ENCODE measurements at places on chromosomes 2 and 18.

- DNase-seq, result no peak
Measured at GRCh38 chr2:109613081-109613921, 465 bp downstream of the SEPTIN10 start.

GRCh38 chr18:58637197-58637596 is 8.3 kb upstream of the ALPK2 start:
- no peak for DNase-seq

- DNase-seq, result no peak
Measured at GRCh38 chr2:42900289-42900891, 108.0 kb upstream of the HAAO start.

DNA sequence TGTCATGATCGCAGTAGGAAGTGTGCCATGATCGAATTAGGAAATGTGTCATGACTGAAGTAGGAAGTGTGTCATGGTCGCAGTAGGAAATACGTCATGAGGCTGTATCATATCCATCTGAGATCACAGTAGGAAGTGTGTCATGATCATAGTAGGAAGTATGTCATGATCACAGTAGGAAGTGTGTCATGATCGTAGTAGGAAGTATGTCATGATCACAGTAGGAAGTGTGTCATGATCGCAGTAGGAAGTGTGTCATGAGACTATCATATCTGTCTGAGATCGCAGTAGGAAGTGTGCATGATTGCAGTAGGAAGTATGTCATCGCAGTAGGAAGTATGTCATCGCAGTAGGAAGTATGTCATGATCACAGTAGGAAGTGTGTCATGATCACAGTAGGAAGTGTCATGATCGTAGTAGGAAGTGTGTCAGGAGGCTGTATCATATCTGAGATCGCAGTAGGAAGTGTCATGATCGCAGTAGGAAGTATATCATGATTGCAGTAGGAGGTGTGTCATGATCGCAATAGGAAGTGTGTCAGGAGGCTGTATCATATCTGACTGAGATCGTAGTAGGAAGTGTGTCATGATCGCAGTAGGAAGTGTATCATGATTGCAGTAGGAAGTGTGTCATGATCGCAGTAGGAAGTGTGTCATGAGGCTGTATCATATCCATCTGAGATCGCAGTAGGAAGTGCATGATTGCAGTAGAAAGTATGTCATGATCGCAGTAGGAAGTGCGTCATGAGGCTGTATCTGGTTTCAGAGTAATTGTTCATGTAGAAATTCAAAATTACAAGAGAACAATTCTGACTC is 56.4 kb upstream of the NFATC1 start:
- no peak for DNase-seq

GRCh38 chr18:79529296-79529695 is 133.6 kb downstream of the NFATC1 start:
- DNase-seq, result no peak

- DNase-seq, result no peak
Measured at GRCh38 chr18:3219241-3219630, 532 bp downstream of the MYOM1 start.

- DNase-seq, result no peak
Measured at GRCh38 chr18:6199777-6200176, 214.9 kb downstream of the L3MBTL4 start.

DNA sequence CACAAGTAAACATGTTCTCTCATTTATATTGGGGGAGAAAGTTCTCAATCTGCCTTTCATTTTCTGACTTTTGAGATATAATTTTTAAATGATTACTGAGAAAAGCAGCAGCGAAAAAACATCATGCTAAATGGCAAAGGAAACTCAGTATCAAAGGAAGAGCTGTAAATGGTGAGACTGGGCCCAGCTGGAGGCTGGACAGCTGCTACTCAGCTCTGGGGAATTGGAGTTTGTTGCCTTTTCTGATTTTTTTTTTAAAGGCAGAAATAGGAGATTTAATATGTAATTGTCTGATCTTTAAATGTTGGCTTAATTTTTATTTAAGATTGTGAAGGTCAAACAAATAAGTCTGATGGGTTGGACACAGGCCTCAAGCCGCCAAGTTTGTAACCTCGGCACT is 137.1 kb upstream of the TACR1 start:
- DNase-seq, result no peak

GRCh38 chr2:211996857-211997256 is 541.7 kb downstream of the ERBB4 start:
- no peak for DNase-seq

DNA sequence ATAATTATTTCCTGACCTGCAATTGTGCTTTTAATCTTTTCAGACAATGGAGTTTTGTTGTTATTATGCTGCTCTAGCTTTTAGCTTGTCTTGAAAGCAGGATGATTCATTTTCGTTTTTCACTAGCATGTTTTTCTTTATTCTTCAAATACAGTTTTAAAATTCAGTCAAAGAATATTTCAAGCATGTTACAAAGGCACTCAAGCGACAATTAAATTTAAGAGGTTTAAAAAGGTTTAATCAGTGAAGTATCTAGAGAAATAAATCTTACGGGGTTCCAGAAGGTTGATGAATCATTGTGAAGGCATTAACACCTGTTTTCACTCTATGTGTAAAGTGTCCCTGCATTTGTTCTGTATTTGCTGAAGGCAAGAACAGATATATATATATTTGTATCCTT is 390.7 kb upstream of the TMEFF2 start:
- DNase-seq, result no peak

- no peak for DNase-seq
Measured at GRCh38 chr2:31028417-31028816, 109.8 kb downstream of the GALNT14 start.

- no peak for DNase-seq
Measured at GRCh38 chr2:17479875-17480274, 38.4 kb downstream of the RAD51AP2 start.

- DNase-seq, result no peak
Measured at GRCh38 chr2:231861288-231861931, 64.8 kb downstream of the NPPC start.

- no peak for DNase-seq
Measured at GRCh38 chr2:129641371-129641770, 338.1 kb upstream of the RAB6C start.

DNA sequence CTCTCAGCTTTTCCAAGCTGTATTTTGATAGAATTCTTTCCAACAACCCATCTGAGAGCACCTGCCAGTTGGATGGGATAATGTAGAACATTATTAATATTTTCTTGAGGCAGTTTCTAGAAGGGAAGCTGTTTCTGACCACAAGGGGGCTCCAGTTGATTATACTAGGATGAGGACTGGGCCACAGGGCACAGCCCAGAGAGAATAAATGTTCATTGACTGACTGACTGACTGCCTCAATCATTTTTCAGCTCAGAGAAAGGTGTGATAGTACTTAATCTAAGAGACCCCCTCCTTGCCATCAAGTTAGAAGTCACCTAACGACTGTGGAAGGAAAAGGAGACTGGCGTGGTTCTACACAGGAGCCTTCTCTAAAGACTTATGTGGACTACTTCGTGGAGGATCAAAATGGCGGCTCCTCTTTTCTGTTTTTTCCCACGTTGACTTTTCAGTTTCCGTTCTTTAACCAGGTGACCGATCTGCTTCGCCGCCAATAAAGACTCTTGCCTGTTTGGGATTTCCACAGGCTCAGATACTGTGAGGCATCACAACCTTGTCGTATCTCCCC is 31.9 kb upstream of the CREG2 start:
- DNase-seq, result peak; percentile 48

GRCh38 chr2:134917888-134918525 is 615 bp upstream of the CCNT2 start:
- no peak for DNase-seq

GRCh38 chr2:226661789-226662545 is 137.7 kb downstream of the IRS1 start:
- no peak for DNase-seq

DNA sequence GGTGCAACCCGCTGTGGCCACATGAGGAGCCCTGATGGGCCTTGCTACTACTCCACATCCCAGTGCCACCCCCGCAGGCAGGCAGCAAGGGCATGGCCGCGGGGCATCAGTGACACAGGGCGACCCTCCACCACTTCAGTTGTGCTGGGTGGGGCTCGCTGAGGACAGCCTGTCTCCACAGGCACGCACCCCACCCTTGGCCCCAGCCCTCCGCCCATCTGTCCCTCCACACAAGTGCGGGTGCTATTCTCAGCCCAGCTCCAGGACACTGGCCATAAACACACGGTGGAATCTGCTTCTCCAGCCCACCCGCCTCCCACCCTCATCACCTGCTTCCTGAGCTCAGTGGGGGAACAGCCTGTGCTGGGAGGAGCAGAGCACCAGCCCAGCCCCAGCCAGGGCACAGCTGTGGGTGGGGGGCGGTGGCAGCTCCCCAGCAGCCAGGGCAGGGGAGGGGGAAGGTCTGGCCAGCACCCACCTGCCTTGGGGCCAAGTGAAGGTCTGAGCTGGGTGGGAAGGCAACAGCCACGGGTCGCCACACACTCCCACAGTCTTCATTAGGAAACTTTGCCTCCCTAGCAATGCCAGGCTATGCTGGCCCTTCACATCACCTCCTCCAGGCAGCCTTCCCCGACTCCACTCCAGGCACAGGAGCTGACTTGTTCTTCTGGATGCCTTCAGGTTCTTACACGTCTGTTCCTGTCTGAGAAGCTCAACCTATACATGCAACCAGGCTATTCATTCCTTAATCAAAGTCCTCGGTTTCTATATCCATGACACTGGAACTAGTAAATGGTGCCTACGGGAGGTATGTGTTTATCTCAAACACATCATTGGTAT is 16.5 kb downstream of the BIN1 start:
- no peak for DNase-seq

- DNase-seq, result no peak
Measured at GRCh38 chr2:147567136-147567535, 277.7 kb upstream of the ACVR2A start.

GRCh38 chr2:43853141-43854081 is 14.6 kb downstream of the ABCG8 start:
- DNase-seq, result no peak

- DNase-seq, result no peak
Measured at GRCh38 chr2:209321076-209321475, 102.8 kb upstream of the MAP2 start.

DNA sequence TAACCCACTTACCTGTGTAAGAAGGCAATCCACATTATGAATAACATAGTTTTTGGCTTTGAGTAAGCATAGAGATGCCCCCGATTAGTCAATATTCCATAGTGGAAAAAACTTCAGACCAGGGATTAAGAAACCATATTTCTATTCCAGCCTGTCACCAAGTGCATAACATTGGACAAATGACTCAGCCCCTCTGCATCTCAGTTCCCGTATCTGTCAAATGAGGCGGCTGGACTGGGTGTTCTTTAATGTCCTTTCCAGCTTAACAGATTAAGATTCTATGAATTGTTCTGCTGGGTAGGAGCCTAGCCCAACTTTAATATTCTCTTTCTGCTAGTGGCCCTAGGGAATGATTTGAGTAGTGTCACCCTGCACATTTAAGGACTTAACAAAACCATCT is 11.8 kb upstream of the FTCDNL1 start:
- no peak for DNase-seq

DNA sequence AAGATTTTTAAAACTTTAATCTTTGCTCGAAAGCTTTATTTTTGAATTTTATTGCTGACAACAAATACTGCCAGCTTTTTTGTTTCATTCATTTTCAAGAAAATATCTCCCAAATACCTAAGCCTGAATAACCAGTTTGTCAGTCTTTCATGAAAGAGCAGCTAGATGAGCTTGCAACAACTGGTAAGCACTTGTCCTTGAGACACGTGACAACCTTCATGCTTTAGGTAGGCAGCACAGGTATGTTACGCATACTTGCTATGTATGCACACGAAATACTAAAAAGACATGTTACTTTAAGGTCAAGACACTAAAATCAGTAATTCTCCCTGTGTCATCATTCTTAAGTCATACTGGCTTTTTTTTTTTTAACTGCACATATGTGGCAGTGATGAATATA is 12.3 kb downstream of the CEBPZ start:
- DNase-seq, result no peak

DNA sequence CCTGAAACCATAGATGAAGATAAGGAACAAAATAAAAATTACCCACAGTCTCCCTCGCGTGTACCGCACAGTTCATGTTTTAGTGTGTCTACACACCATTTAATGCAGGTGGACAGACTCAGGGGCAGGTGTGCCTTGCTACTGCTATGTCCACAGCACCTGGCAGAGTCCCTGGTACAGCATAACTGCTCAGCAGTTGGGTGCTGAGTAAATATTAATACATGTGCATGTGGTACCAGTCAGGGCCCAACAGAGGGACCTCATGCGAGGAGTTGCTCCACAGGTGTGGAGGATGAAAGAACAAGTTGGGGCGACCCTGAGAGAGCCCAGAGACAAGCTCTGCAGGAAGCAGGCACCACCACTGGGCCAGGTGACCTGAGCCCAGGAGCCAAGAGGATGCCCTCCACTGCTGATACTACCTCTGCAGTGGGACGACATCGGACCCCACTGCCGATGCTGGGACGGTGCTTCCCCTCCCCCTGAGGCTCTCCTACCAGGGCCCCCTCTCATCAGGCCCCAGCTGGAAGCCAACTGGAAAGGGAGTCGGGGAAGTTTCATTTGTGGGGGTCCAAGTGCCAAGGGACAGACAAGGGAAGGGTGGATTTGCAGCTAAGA is 100.8 kb downstream of the NEDD4L start:
- no peak for DNase-seq

- no peak for DNase-seq
Measured at GRCh38 chr2:236862961-236863728, 222.5 kb upstream of the COPS8 start.

DNA sequence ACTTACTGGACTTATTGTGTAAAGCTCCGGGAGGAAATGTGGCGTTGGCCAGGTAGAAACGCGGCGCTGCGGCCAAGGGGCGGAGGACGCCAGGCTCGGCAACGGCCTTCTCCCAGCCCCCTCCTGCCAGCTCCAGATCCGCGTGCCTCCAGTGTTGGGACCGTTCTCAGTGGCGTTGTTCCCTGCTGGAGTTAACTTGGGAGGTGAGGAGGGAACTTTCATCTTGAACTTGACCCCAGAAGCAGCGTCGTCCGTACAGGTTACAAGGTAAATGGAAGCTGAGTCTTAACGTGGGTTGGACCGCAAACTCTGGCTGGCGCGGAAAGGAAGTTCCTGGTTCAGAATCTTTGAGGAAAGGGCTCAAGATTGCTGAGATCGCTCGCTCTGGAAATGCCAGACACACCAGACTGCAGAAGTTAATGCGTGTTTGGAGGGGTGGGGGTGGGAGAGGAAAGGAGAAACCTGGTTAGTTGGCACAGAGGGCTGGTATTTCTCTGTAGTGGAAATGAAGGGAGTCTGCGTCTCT is 1.3 kb downstream of the TANC1 start:
- DNase-seq, result no peak

DNA sequence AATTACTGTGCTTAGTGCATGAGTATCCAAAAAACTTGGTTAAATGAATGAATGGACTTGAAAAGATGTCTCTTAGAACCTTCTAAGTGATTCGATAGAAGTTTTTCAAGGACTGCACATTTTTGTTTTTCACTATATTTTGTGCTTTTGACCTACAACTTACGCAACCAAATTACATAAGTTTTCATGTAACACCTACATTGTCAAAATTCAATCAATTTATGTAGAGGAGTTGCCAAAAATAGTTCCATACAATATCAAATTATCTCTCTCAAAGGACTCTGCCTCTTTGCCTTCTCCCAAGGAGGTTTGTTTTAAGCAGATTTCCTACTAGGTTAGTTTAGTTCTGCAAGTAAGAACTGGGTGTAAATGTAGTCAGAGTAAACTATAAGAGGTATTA is 10.3 kb downstream of the MARCHF7 start:
- no peak for DNase-seq

GRCh38 chr2:215452725-215453124 is 16.9 kb upstream of the FN1 start:
- DNase-seq, result no peak
